DMS153 (cell line): ENCODE measurements at places on chromosomes 13 and 19.

DNA sequence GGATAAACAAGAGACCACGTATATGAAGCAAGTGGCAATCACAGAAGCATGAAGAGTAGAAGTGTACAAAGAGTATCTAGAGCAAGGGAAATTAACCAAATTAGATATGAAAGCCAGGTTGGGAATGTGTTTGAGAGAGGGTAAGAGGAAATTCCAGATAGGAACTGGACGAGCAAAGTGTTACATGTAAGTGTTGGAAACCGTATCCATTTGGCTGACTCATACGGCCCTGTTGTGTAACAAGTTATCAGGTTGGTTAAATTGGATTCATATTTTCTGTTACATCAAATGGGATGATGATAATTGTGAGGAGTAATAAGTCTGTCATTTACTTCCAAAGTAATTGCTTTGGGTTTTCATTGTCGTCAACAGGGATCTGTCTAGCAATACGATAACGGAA is 46.7 kb downstream of the RXFP2 start:
- DNase-seq, result no peak

GRCh38 chr13:50425772-50426171 is 410.5 kb downstream of the KCNRG start:
- DNase-seq, result no peak

DNA sequence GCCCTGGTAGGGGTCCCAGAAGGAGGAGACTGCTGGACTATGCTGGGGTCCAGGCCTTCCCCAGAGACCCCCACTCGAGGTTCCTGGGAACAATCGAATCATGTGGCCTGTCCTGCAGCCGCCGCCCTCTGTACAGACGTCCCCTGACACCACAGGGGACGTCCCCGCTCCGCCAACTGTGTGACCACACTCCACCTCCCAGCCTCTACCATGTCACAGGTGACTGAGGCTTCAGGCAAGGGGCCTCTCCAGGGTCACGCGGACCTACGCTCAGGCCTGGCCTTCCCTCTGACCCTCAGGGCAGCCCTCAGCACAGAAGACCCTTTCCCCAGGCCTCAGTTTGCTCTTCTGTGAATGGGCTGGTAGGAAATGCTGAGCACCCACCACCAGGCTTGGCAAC is 13.1 kb upstream of the TMEM161A start:
- DNase-seq, result no peak

DNA sequence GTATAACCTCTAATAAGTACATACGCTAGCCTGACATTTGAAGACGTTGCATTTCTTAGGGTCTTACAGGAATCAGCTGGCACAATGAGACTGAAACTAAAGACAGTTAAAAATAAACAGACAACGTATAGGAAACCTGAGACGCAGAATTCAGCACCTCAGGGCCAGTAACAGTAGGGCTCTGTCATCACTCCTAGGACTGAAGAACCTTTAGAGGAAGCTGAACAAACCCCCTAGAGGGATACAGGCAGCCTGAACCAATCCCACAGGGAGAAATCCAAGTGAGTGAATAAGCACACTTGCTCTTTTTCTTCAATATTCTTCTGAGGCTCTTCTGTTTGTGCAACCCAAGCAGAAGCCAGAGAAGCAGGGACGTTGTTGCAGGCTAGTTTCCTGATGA is 53.9 kb upstream of the KLHL1 start:
- no peak for DNase-seq

DNA sequence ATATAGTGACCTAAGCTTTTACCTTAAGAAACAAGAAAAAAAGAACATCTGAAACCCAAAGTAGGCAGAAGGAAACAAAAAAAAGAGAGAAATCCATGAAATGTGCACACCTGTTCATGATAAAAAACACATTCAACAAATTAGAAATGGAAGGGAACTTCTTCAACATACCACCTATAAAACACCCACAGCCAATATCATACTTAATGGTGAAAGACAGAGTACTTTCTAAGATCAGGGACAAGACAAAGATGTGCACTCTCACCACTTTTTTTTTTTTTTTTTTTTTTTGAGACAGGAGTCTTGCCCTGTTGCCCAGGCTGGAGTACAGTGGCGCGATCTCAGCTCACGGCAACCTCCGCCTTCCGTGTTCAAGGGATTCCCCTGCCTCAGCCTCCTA is 29.2 kb downstream of the ZNF45 start:
- DNase-seq, result no peak

DNA sequence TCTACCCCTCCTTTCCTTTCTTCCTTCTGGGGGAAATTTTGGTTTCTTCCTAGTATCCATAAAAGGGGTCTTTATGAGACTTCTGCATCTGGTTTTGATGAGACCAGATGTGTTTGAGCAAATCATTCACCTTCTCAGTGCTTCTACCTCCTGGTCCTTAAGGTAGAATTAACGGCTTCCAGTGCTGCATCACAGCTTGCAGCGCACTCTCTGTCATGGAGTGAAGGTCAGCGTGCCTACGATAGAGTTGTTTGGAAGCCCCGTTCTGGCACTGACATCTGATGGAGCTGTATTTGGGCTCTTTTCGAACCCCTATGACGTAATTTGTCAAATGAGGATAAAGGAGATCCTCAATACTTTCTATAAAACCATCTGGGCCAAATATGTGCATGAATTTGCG is 164.2 kb downstream of the MTUS2 start:
- DNase-seq, result no peak
